ENCODE measurements at places on chromosomes 3 and 15. TPM values are rescaled to one million over a fixed set of nuclear protein-coding genes. Genes with fewer than 3 reads are reported as not detected.

- no peak for DNase-seq
Observed at GRCh38 chr3:137047240-137047639, 89.5 kb downstream of the IL20RB start.

GRCh38 chr3:51434110-51434509 lies 43.0 kb downstream of the RBM15B start:
- DNase-seq, result no peak

DNA sequence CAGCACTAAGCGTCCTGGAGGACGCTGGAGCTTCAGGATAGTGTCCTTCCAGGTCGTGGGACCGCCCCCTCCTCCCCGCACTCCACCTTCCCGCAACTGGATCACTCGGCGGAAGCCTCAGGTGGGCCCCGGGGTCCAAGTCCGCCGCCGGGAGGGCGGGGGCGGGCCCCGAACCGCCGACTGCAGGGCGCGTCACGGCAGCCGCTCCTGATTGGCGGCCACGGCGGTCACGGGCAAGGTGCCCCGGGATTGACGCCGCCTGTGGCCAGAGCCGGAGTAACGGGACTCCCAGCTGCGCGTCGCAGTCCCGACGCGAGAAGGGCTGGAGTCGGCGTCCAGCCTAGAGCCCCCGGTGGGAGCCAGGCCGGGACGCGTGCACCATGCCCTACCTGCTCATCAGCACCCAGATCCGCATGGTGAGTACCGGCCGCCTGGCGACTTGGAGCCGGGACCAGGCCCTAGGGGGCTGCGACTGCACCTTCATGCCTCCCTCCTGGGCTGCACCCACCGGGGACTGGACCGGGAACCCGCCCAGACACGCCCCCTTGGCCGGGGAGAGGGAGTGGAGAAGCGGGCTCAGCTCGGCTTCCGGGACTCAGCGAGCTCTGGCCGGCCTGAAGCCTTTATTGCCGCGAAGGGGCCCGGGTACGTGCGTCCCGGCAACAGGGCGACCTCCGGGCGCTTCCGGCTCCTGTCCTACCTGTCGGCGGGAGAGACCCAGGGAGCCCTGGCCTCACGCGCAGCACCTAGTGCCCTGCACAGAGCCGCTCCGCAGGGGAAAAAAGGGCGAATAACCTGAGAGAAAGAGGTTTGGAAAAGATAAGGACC lies at the start of gene GCHFR:
Gene GCHFR, plus strand, starts transcription at position 268 of the 828 bp plus-strand sequence. Its CDS starts 113 bp downstream, at position 381.
- DNase-seq, result peak; percentile 67

DNA sequence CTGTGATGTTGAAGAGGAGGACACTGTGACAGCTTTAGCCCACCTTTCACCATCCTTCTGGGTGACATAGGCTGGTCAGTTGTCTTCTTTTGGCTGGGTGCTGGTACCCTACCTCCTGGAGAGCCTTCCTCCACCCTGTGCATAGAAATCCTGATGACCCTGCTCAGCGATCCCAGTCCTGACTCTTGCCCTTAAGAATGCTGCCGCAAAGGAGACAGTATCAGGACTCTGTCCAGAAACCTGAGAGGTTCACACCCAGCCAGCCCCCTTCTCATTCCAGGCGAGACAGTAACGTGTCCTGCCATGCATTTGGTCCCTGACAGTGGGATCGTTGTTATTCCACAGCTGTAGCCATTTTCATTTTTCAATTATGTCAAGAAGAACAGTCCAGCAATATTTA lies 312.8 kb upstream of the CHRM5 start:
- DNase-seq, result no peak

DNA sequence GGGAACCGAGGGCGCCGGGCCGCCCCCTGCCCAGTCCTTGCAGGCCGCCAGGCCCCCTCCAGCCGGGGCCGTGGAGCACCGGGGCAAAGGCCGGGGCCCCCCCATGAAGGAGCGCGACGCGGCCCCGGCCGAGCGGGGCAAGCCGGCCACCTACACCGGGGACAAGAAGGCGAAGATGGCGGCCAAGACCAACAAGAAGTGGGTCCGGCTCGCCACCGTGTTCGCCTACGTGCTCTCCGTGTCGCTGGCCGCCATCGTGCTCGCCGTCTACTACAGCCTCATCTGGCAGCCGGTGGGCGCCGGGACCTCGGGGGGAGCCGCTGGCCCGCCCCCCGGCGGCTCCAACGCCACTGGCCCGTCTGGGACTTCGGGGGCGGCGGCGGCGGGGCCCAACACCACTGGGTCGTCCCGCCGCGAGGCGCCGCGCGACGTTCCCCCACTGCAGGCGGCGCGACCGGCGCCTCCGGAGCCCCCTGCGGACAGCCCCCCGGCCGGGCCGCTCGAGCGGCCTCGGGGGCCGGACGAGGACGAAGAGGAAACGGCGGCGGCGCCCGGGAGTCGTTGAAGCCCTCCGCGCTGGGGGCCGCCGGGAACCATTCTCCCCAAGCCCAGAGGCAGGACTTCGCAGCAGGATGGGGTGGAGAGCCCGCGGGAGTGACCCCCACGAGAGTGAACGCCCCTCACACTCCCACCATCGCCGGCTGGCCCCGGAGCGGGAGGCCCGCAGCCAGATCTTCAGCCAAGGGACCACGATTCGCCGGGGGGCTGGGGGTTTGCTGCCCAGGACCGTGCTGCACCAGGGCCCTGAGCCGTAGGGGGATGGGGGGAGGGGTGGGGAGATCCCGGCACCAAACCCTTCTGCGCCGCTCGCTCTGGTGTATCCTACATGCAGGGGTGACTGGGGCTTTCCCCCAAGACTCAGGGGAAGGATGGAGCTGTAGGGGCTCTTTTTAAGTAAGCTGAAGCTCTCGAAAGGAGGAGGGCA lies 753 bp downstream of the INAFM2 start:
- no peak for DNase-seq

GRCh38 chr15:100901296-100901695 lies 17.9 kb upstream of the LRRK1 start:
- DNase-seq, result no peak

Gene PGBD4
- 4.3 TPM for polyA plus RNA-seq

Gene MORC1
- polyA plus RNA-seq, result not detected

Gene MYL3
- polyA plus RNA-seq, result not detected
